ENCODE measurements at places on chromosomes 5 and 9. TPM values are rescaled to one million over a fixed set of nuclear protein-coding genes. Genes with fewer than 3 reads are reported as not detected.

GRCh38 chr9:127518091-127518856 lies 67.0 kb downstream of the LRSAM1 start:
- H3K36me3 ChIP-seq, result no peaks in the 10 kb centered on the region
- no peak overlapping the region for H3K4me3 ChIP-seq

DNA sequence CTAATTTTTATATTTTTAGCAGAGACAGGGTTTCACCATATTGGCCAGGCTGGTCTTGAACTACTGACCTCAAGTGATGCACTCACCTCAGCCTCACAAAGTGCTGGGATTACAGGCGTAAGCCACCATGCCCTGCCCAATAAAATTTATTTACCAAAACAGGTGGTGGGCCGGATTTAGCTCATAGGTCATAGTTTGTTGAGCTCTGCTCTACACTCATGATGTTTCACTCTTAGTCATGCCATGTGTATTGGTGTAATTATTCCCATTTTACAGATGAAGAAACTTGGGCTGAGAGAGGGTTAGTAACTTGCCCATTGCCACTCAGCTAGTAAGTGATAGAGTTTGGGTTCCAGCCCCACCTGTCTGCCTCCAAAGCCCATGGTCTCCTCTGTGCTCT lies 93.1 kb upstream of the WWC1 start:
- no peaks in the 10 kb centered on the region for H3K36me3 ChIP-seq
- no peak overlapping the region for H3K27ac ChIP-seq
- no peak for DNase-seq
- H3K4me1 ChIP-seq, result peaks cover 21% of the 10 kb centered on the region
- no peaks in the 10 kb centered on the region for H3K27me3 ChIP-seq
- H3K4me3 ChIP-seq, result no peak overlapping the region

DNA sequence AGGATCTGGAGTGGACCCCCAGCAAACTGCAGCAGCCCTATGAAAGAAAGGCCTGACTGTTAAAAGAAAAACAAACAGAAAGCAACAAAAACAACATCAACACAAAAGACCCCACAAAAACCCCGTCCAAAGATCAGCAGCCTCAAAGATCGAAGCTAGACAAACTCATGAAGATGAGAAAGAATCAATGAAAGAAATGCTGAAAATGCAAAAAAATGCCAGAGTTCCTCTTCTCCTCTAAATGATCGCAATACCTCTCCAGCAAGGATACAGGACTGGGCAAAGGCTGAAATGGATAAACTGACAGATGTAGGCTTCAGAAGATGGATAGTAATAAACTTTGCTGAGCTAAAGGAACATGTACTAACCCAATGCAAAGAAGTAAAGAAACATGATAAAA lies 526.3 kb upstream of the DAB2 start:
- H3K36me3 ChIP-seq, result no peaks in the 10 kb centered on the region
- no peak for DNase-seq
- no peaks in the 10 kb centered on the region for H3K27me3 ChIP-seq
- H3K4me1 ChIP-seq, result no peaks in the 10 kb centered on the region
- H3K27ac ChIP-seq, result no peak overlapping the region

- no peak overlapping the region for H3K4me3 ChIP-seq
- H3K4me1 ChIP-seq, result peaks cover 10% of the 10 kb centered on the region
Observed at GRCh38 chr9:70392850-70393249, 21.6 kb downstream of the KLF9 start.

DNA sequence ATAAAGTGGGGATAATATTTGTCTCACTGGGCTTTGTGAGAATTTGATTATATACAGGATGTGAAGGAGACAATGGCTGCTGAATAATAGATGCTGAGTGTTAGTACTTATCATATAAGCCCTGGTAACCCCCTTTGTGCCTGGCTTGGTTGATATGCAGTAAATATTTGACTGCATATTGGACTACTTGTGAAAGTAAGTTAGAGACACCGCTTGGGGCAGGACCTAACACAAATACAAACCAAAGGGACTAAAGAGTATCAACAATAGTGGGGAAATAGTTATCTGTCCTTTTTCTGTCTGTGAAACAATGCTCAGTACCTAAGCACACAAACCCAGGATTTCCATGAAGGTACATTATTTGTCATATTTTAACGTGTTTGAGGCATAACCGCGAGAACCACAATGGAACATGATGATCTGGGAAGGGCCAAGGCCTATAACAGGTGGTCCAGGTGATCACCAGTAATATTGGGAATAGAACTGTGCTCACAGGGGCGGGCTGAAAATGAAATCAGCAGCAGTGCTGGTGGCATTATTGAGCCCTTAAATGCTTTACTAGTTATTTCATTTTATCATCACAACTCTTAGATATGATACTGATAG lies 138.2 kb upstream of the SMARCA2 start:
- no peak for DNase-seq
- no peaks in the 10 kb centered on the region for H3K36me3 ChIP-seq

GRCh38 chr9:38305582-38305981 lies 86.9 kb upstream of the ALDH1B1 start:
- DNase-seq, result no peak
- no peak overlapping the region for H3K4me3 ChIP-seq
- H3K27me3 ChIP-seq, result no peaks in the 10 kb centered on the region
- H3K4me1 ChIP-seq, result peaks cover 15% of the 10 kb centered on the region
- no peaks in the 10 kb centered on the region for H3K36me3 ChIP-seq

DNA sequence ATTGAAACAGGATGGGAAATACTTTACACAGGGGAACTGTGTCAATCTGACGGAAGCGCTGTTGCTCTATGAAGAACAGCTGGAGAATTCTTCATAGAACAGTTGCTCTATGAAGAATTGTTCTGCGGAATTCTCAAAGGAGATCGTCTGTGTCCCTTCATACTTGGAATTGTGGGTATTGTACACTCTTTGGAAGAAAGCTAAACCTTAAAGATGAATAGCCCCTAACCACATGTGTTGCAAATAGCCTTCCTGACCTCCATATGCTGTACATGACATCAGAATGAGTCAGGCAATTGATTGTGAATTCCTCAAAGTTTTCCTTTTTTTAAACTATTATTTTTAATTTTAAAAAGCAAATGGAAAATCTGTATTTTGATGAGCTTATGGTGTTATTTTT lies 15.6 kb downstream of the NIM1K start:
- H3K4me1 ChIP-seq, result peaks cover 8% of the 10 kb centered on the region
- H3K4me3 ChIP-seq, result no peak overlapping the region
- H3K27me3 ChIP-seq, result no peaks in the 10 kb centered on the region

DNA sequence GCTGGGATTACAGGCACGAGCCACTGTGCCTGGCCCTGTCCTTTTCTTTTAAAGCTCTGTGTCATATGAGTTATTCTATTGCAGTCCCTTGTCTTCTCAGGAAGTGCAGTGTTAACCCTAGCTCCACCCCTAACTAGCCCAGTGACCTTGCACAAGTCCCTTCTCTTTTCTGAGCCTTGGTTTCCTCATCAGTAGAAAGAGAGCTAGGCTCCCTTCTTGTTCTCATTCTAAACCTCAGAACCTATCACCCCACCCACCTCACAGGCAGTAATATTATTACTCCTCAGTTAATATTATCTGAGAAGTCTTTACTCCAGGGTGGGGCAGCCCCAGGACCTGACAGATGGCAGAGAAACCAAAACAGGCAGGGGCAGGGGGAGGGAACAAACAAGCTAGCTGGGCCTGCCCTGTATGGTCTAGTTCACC lies 7.2 kb downstream of the CYFIP2 start:
- no peaks in the 10 kb centered on the region for H3K36me3 ChIP-seq
- no peak overlapping the region for H3K27ac ChIP-seq
- no peak overlapping the region for H3K4me3 ChIP-seq
- no peak for DNase-seq
- H3K27me3 ChIP-seq, result no peaks in the 10 kb centered on the region

- no peak for DNase-seq
- peaks cover 3% of the 10 kb centered on the region for H3K4me1 ChIP-seq
- H3K27me3 ChIP-seq, result no peaks in the 10 kb centered on the region
- no peak overlapping the region for H3K27ac ChIP-seq
- H3K36me3 ChIP-seq, result no peaks in the 10 kb centered on the region
Observed at GRCh38 chr5:58359981-58360380, 99.9 kb downstream of the PLK2 start.

- no peaks in the 10 kb centered on the region for H3K27me3 ChIP-seq
- H3K36me3 ChIP-seq, result no peaks in the 10 kb centered on the region
- H3K4me3 ChIP-seq, result no peak overlapping the region
Observed at GRCh38 chr9:37096628-37097027, 23.7 kb upstream of the ZCCHC7 start.

GRCh38 chr9:4077499-4078102 lies 222.3 kb downstream of the GLIS3 start:
- H3K36me3 ChIP-seq, result no peaks in the 10 kb centered on the region
- H3K4me3 ChIP-seq, result no peak overlapping the region
- no peak overlapping the region for H3K27ac ChIP-seq
- peaks cover 26% of the 10 kb centered on the region for H3K4me1 ChIP-seq

DNA sequence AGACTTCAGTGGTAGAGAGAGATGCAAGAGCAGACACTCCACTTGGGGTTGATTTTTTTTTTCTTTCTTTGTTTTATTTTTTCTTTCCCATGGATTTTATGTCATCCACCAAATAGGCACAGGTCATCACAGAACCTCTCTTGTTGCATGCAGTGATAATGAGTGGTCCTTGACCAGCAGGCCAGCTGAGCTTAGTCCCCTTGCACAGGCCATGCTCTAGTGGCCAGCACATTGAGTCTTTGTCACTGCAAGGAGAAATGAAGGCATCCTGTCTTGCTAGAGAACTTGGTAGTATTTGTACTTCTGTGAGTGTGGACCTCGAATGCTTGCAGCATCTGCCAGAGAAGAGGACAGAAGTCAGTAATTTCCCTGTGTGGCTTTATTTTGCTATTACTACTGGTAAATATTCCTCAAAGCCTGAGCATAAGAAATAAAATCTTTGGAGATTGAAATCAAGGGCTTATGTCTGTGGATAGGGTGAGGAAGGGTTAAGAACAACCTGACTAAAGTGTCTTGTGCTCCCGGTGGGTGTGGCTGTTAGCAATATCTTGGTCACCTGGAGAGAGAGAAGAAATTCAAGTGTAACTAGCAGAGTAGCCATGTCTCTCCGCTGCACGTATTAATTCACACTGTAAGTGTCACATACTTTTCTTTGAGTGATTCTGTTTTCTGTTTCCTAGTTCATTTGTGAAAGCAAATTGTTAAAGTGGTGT lies 45.3 kb upstream of the NCS1 start:
- no peak overlapping the region for H3K4me3 ChIP-seq
- no peak for DNase-seq
- H3K27me3 ChIP-seq, result no peaks in the 10 kb centered on the region
- H3K27ac ChIP-seq, result no peak overlapping the region
- peaks cover 12% of the 10 kb centered on the region for H3K4me1 ChIP-seq

DNA sequence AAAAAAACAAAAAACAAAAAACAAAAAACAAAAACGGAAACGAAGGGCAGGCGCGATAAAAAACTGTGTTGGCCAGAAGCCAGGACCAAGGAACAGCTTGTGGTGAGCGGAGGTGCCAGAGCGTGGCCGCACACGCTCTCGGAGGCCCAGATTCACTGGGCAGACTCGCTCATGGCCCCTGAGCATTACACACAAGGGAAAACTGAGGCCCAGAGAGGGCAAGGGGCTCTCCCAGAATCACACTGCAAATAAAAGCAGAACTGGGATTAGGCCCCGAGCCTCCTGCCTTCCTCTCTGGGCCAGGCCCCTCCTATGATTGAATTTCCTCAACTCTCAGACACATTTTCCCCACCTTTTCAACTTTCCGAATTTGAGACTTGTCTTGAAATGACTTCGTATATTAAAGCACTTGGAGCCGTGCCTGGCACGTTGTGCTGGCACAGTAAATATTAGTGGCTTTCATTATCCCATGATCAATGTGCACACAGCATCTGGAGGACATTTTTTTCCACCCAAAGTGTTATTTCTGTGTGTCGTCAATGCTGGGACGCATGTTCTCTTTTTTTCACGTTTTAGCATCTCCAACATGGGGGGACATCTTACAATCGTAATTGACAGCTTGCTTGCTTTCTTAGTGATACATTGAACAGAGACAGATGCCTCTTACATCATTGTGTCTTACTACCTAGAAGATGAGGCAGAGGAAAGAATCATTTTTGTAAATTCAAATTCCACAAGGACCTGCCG lies 7.4 kb downstream of the FIBCD1 start:
- H3K4me1 ChIP-seq, result peaks cover 22% of the 10 kb centered on the region
- no peak overlapping the region for H3K4me3 ChIP-seq
- peaks cover 9% of the 10 kb centered on the region for H3K27me3 ChIP-seq
- no peak overlapping the region for H3K27ac ChIP-seq
- H3K36me3 ChIP-seq, result no peaks in the 10 kb centered on the region

GRCh38 chr5:57437976-57438805 lies 44.4 kb downstream of the ACTBL2 start:
- H3K4me1 ChIP-seq, result no peaks in the 10 kb centered on the region
- no peak overlapping the region for H3K4me3 ChIP-seq
- no peak for DNase-seq
- no peaks in the 10 kb centered on the region for H3K36me3 ChIP-seq
- no peaks in the 10 kb centered on the region for H3K27me3 ChIP-seq
- no peak overlapping the region for H3K27ac ChIP-seq

PLEKHG4B gene
- 28.8 TPM for total RNA-seq

OR1J2 gene
- not detected for total RNA-seq

SLC6A3 gene
- 0.32 TPM for total RNA-seq

Data from neural progenitor cell (in vitro differentiated cells).